Cardiac septum (tissue), 1 donor: ENCODE measurements at places on chromosomes 5 and 9. TPM values are rescaled to one million over a fixed set of nuclear protein-coding genes. Genes with fewer than 3 reads are reported as not detected.
A peak's percentile ranks its signal among the peaks of the same experiment; 100 is the strongest.

- DNase-seq: no peak
These were observed 15.5 kb upstream of the MGAT1 start for GRCh38 chr5:180817893-180818674.

DNA sequence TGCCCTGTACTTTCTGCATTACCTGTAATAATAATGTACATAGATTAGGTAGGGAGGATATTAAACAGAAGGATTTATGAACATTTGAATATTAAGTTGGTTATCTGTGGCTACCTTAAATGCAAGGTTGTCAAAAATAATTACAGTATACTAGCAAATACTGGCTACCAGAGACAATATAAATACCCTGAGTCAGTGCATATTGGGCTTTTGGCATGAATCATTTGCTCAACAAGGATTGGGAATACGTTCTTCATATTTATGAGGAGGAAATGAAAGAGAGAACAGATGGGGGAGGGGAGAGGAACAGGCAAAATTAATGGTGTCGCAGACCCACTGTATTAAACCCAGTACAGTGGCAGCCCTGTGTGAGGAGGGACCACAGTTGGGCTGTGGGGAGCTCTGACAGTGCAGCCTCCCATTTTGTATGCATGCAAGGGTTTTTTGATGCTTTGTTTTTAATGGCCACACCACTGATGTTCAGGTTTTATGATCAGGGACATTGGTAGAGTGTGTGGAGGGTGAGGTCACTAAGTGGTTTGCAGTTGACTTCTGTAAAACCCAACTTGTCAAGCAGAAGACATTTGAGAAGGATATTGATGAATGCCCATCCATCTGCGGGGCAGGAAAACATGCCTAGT lies 56.9 kb downstream of the MVB12B start:
- no peak for DNase-seq

- no peak for DNase-seq
These were observed 87.6 kb upstream of the CPLX2 start for GRCh38 chr5:175783739-175784138.

DNA sequence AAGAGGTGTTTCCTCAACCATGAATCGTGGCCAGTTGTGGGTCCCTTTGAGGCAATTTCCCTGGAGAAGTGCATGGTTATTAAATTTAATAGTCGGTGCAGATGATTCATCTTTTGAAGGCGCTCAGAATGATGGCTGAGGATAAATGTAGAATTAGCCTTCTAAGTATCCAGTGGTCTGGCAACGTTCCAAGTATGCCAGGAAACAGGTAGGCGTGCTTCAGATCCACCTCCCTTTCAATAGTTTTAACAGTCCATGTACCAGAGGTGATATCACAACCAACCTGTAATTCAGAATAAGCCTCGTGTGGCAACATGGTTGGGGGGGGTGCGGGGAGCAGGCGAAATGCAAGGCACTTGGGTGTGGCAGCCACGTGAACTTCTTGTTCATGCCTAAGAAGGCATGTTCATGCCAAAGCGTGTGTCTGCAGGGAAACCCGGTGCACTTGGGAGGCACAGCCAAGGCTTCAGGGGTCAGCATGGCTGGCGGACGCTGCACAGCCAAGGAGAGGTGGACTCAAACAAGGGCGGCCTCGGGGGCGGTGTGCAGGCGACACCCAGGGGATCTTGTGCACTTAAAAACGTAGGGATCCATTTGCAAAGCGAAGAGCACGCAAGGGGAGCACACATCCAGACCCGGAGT lies 5.2 kb upstream of the NKD2 start:
- peak; percentile 43 for DNase-seq

DNA sequence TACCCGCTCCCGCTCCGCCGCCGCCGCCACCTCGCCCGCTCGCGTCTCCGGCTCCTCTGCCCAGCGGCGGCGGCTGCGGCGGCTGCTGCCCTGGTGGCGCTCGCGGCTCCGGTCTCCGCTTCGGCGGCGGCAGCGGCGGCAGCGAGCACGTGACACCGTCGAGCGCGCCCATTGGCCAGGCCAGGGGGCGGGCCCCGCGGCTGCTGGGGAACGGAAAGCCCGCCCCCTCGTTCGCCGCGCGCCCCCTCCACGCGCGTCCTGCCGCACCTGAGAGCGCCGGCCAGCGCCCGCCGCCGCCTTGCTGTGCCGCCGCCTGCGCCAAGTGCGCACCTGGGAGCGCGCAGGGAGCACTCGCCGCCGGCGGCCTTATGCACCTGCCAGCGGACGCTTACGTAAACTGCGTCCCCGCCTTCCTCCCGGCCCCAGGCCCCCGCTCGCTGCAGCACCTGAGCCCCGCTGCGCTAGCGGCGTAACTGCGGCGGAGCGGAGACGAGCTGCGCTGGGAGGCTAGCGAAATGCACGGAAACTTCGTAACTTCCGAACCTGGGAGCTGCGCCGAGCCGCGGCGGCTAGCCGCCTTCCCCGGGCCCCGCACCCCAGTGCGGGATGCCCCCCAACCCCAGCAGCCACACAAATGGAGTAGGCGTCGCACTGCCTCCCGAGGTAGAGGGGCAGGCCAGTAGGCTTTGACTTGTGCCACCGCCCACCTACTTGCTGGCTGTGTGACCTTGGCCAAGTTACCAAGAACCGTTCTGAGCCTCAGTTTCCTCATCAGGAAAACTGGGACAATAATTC lies at the start of gene STRBP:
TSS of gene STRBP (minus strand) at position 122 of the 795 bp plus-strand sequence. CDS start 84,452 bp downstream, outside the sequence.
- peak; percentile 95 for DNase-seq

DNA sequence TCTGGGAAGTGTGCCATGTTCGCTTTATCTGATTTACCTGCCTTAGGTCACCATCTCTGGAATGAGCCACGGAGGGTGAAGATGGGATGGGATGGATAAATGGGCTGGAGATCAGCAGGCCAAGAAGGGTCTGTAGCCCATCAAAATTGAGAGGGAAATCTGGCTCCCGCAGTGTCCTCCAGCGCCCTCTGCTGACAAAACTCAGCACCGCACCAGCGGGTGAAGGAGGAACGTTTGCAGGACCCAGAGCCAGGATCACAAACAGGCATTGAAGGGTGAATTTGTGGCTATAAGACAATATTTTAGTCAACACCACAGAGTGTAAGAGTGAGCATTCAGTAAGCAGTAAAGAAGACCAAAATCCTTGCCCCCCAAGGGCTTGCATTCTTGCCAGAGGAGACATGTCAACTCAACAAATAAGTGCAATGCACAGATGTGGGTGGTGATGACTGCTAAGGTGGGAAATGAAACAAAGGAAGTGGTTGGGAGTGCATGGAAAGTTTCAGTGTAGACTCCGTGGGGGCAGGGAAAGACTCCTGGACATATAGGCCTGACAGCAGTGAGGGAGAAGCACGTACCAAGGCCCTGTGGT lies 124.4 kb downstream of the TENT4A start:
- DNase-seq: no peak

DNA sequence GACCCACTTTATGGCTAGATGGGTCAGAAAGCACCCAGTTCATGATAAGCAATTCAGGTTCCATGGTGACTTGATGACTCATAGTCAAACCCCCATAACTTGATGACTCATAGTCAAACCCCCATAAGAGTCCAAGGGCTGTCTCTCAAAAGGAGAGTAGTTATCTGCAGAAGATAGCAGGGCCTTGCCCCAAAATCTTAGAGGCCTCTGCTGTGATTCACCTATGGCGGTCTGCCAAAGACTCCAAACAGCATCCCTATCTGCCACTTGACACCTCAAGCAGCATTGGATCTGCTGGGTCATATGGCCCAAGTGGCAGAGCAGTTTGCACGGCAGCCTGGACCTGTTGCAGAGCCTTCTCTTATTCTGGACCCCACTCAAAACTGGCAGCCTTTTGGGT lies 395.2 kb upstream of the KIF2A start:
- no peak for DNase-seq

DNA sequence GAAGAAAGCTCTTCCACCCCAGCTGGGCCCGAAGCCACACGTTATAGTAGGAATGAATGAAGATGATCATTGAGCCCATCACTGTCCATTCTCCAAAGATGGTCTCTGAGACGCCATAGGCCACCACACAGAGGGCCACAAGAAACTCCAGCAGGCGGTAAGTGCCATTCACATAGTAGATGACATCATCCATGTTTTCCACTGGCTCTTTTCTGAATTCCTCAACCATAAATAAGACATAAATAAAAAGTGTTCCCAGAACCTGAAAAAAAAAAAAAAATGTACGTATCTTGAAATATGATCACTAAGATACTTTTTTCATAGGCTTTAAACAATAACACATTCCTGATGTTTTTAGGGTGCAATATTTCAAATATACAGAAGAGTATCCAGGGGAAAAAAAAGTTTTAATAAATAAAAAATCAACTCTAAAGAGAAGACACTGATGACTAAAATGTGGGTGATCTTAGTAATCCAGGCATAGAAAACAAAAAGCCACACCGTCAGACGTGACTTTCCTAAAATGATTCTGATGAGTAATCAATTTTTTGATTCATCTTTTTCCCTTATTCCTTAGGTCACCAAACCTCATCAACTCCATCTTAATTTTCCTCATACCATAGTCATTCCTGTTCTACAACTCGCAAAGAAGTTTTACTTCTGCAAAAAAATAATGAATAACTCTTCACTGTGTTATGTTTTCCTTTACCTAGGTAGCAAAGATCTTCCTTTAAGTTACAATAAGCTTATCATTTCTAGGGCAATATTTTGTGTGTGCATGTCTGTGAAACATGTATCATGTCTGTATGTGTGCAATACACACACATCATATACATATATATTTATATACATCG lies 47.8 kb downstream of the RNF145 start:
- DNase-seq: no peak

GRCh38 chr5:38112938-38113337 lies 145.4 kb upstream of the EGFLAM start:
- no peak for DNase-seq

DNA sequence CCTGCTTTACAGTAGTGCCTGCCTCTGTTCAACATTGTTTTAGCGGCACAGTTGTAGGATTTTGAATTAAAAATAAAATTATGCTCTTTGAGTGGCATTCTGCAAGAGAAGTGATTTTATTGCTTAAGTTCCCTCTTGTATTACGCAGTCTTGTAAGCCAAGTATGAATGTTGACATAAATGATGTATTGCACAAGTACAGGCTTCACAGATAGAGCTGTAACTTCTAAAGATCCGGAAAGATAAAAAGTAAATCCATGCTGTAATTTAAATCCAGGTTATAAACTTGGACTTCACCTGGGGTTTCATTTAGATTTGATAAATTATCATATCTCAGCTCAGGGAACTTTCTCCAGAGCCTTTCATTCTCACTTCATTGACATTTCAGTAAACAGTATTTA lies 1114.7 kb downstream of the PTPRD start:
- DNase-seq: no peak

- no peak for DNase-seq
These were observed 88.1 kb upstream of the RETREG1 start for GRCh38 chr5:16704945-16705344.

DNA sequence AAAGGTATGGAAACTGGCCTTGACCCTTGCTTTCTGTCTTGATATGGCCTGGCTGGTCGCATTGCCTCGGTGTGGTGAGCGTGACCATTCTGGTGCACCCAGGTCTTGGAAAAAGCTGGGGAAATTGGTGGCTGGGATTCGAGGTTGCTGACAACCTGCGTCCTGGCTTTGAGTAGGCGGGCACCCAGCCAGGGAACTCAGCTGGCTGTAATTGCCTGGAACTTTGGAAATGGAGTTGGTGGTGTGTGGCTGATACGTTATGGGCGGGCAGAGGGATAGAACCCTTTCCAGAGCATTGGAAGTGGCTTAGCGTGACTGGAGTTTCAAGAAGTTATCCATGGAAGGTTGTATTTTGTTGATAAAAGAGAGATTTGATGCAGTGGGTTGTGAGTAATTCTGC lies 35.2 kb downstream of the KCNMB1 start:
- DNase-seq: no peak

- no peak for DNase-seq
These were observed 25.2 kb downstream of the SHC3 start for GRCh38 chr9:89153232-89154017.

DNA sequence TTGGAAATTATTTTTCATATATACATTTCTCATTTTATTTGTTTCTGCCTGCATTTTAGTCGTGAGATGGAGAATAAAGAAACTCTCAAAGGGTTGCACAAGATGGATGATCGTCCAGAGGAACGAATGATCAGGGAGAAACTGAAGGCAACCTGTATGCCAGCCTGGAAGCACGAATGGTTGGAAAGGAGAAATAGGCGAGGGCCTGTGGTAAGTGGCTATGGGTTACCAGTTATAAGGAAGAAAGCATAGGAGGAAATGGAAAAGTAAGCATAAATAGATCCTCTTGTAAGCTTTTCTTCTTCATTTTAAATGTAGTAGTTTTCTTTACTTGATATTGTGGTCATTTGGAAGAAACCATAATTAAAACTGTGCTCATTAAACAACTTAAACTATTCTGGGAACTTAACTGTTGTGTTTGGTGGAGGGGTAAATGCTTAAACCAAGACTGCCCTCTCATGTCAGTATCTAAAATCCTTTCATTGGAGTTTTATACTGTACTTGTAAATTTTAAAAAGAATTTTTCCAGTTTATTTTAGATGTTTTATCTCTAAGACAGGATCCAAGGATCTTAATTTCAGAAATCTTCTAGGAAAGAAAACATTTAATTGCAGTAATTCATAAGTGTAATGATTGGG lies 41.3 kb downstream of the MAP3K1 start:
- no peak for DNase-seq

Gene PCDHGA4
- total RNA-seq: 15.6 TPM

Gene RUFY1
- 24.7 TPM for total RNA-seq

Gene PTGES
- total RNA-seq: 1.1 TPM

Gene TLX3
- total RNA-seq: not detected

Gene ELAVL2
- 0.32 TPM for total RNA-seq
